ENCODE measurements at places on chromosomes 2 and 18.
A peak's percentile ranks its signal among the peaks of the same experiment; 100 is the strongest.

DNA sequence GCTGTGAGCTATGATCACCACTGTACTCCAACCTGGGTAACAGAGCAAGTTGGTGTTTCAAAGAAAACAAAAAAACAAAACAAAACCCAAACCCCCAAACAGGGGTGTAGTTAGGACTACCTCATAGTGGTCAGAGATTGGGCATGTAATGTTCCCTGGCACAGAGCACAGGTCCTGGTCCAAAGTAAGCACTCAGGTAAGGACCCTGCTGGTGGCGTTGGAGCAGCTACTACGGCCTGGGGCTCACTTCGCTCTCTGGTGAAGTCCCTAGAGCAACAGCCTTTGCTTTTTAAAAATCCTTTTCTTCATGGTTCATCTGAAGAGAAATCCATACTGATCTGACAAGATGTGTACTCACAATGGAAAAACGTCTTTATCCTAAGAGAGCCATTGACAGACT lies 130.4 kb downstream of the ZNF236 start:
- DNase-seq = no peak

- no peak for DNase-seq
Measured at GRCh38 chr2:181778621-181779201, 98.4 kb upstream of the NEUROD1 start.

- DNase-seq = no peak
Measured at GRCh38 chr2:73979021-73979420, 5.7 kb upstream of the TET3 start.

DNA sequence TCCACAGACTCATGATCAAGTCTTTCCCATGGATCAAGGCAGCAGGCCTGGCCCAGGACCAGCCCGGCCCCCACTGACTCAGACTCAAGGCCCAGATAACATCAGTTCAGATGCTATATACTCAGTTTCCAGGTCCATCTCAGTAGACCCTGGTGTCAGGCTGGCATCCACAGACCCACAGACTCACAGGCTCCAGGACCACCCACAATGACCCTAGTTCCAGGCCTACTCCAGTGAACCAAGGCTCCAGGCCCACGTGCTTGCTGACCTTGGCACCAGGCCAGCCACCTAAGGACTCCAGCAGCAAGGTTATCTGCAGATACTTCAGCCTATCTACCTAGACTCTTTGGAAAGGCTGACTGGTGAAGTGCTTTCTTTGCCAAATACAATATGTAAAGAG lies 51.0 kb downstream of the KCNH7 start:
- no peak for DNase-seq

GRCh38 chr2:9238591-9239326 lies 32.1 kb downstream of the ASAP2 start:
- no peak for DNase-seq

DNA sequence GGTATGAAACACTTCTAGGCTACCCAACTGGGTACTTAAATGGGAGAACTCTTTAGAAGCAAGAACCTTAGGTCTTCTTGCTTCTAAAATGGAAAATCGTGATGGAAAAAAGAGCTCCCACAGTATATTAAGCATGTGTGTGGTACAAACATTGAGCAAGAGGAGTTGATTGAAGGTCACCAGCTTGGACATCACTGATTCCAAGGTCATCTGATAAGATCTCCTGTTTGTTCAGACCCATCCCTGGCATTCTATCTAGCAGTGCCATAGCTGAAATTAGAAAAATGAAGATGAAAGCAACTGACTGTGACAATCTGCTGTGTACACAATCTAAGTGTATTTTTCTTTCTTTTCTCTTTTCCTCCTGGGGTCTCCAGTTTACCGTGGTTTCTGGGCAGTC lies 35.7 kb downstream of the TMEM182 start:
- no peak for DNase-seq

GRCh38 chr2:15092181-15092580 lies 459.7 kb downstream of the LRATD1 start:
- no peak for DNase-seq

DNA sequence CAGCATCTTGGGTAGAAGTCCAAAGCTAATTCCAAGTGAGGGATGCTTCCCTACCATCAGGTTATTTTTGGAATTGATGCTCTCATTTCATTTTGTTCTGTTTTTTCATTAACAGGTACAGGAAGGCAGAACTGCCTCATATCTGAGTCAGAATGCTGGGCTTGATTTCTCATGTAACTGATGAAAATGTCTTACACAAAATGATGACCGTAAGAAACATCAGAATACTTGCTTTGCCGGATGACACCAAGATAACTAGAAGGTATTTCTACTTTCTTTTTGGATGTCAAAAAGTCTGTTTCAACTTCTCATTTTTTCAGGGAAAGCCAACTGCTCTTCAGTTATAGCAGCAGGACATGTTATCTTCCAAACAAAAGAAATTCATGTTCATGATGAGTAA lies 62.6 kb downstream of the ETAA1 start:
- no peak for DNase-seq

DNA sequence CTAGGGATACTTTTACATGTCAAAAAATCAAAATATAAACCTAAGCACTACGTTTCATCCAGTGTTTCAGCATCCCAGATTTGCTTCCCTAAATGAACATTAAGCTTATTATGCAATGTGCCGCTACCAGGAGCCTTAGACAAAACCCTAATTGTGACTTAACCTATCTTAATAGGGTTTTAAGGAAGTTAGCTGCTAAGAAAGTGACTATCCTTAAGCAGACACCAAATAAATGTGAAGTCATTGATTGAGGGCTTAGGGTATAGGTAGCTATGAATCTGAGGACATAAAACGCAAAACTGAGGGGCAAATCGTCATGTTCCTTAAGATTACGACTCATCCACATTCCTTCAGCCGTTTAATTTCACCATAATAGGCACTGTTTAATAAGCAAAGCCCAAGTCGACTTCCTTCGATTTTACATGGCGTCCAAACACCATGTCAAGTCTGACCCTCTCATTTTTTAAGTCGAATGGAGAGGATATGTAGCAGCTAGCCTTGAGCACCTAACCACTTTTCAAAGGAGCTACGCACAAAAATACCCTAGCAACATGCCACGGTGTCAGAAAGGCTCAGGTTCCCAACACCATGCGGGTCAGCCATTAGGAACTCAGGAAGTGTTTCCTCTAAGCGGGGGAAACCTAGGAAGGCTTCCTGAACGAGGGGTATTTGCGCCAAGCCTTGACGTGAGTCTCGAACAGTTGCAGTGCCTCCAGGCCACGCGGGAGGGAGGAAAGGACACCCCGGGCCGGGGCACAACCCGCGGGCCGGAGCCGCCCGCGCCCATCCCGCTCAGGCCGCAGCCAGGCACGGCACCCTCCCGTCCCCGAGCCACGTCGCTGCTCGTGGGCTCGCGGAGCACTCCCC lies 1.0 kb downstream of the HDLBP start:
- DNase-seq = no peak

DNA sequence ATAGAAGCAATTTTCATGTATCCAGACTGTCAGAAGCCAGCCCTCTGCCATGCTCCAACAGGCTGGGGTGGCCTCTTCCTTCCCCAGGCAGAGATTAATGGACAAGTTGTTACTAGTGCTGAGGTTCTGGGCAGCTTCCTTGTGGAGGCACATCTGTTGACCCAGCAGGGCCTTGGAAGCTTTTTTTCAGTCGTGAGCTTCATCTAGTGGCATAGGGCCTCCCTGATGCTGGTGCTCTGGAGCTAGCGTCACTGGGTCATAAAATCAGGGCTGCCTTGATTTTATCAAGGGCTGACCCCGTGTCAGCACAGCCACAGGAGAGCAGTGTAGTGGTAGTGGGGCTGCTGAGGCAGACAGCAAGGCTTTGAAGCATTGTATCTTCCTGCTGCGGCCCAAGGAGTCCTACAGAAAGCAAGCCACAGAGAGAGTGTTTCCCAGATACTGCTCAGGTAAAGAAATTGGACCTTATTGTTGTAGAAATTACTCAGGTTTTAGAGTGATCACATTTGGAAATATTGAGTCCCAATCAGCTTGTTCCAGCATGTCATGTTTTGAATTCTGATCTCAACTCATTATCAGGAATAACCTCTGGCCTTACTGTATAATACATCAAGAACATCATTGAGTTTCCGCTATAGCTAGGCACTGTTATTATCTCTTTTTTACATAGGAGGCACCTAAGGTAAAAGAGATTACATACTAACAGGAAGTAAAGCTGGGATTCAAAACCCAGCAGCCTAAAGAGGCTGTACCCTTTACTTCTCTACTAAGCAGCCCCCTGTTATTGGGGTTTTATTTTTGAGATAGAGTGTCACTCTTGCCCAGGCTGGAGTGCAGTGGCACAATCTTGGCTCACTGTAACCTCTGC lies 92.3 kb upstream of the ALPP start:
- no peak for DNase-seq

DNA sequence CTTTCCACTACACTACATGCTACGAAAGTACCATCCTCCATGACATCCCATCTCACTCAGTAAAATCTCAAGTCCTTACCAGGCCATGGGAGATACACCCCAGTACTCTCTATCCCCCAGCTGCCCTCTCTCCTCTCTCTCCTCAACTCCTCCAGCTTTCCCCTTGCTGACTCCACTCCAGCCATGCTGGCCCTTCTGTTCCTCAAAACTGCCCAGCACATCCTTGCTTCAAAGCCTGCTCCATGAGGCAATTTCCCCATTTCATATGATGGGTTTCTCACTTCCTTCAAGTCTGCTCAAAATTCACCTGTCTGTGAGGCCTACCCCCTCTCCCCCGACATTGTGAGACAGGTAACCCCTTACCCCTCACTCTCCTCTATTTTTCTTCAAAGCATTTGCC lies 8.6 kb downstream of the CHN1 start:
- DNase-seq = no peak

DNA sequence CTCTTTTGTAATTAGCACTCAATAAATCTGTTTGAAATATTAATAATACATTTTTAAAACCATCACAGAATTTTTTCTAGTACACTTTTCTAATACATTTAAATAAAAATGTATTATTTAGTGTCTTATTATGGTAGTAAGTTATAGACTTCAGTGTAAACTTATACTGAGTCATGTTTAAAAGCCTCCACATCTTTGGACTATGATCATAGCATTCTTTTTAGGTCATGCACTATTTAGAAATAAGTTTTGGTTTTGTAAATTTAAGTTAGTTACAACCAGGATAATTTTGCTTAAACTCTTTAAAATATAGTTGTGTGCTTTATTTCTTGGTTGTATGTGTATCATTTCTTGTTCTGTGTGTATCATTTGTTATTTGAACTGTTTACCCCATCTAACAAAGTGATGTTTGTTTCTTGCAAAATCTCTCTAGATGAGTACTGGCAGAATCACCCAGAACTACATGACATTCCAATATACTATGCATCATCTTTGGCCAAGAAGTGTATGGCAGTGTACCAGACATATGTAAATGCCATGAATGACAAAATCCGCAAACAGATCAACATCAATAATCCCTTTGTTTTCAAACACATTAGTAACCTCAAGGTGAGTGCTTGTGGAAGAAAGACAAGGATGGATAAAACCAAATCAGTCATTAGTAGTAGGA lies 16.7 kb downstream of the CPSF3 start:
- DNase-seq = no peak

GRCh38 chr2:68888038-68888704 lies 17.0 kb upstream of the BMP10 start:
- DNase-seq = no peak

DNA sequence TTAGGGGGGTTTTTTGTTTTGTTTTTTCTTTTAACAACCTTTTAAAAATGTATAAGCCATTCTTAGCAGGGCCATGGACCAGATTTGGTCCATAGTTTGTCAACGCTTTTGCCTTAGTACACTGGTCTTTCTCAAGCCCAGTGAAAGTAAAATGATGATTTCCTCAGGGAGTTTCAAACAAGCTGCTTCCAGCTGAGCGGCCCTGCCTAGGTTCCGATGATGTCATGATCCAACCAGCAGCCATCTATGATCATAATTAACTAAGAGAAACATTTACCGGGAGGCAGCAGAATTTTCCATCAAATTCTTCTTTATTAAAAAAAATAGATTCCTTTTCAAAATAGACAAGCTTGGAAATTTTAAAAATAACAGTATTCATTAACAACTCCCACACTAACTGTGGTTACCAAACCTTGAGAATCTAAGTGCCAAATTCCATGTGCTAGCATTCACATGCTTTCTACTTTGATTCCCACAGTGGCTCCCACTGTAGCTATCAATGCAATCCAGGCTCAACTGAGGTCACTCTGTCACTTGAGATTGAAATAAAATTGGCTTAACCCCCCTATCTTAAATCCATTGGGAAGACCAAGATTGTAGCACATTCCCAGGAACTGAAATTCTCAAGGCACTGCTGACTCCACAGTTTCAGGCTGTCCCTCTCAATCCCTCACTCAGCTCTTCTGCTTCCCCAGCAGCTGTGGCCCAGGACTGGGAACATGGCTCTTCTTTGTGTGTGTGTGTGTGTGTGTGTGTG lies 148.9 kb downstream of the RNF152 start:
- no peak for DNase-seq

- peak; percentile 18 for DNase-seq
Measured at GRCh38 chr18:57803103-57803969, at the start of gene ATP8B1. Gene ATP8B1, minus strand, starts transcription at chr18:57803315. Its CDS starts 71,508 bp downstream, at chr18:57731807.
